ENCODE measurements at places on chromosomes 4 and X.

DNA sequence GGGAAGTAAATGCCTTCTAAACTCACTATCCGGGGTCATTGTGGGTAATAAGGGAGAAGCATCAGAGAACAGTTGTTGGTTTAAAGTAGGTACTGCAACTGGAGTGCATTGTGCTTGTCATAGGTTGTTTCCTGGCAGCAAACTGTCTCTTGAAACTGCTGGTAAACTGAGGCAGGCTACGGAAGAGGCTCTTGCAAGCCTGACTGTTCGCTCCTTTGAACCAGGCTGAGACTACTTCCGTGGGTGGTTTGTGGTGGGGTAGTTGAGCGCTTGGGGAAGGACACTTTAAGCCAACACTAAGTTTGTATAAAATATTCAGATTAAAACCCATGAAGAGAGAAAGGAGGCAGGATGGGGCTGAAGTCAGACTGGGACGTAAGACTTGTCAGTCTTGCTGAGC, 45.2 kb upstream of the WDR1 start:
- no peak for DNase-seq

DNA sequence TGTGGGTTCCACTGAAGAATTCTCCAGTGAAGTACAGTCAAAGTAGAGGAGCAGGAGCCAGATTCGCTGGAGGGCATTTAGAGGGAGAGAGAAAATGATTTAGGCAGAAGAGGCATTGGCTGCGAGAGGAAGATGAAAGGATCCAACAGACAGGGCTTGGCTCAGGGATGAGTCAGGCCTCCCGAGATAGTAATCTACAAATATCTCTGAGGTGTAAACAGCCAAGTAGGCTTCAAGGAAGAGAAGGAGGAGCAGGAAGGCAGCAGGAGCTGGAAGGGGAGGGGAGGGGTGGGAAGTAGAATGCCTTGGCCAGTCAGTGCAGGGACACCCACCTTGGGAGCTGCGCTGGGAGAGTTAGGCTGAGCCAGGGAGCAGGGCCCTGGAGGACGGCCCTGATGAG, 55.5 kb downstream of the PJA1 start:
- DNase-seq = no peak

DNA sequence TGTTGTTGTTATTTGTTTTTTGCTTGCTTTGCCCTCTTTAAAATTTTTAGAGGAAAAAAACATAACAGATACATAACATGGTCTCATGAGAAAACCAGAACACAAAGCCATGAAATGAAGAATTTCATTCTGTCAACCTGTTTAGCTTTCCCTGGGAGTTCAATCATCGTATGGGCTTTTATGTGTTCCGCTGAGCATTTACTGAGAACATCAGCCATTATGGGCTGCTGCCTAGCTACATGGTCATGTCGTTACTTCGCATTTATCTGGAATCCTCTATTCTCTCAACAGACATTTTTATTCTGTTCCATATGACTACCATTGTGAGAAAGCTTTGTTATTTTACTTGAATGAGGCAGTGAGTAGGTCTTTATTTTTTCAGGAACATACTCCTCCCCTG, 51.4 kb downstream of the NDST3 start:
- DNase-seq = no peak

DNA sequence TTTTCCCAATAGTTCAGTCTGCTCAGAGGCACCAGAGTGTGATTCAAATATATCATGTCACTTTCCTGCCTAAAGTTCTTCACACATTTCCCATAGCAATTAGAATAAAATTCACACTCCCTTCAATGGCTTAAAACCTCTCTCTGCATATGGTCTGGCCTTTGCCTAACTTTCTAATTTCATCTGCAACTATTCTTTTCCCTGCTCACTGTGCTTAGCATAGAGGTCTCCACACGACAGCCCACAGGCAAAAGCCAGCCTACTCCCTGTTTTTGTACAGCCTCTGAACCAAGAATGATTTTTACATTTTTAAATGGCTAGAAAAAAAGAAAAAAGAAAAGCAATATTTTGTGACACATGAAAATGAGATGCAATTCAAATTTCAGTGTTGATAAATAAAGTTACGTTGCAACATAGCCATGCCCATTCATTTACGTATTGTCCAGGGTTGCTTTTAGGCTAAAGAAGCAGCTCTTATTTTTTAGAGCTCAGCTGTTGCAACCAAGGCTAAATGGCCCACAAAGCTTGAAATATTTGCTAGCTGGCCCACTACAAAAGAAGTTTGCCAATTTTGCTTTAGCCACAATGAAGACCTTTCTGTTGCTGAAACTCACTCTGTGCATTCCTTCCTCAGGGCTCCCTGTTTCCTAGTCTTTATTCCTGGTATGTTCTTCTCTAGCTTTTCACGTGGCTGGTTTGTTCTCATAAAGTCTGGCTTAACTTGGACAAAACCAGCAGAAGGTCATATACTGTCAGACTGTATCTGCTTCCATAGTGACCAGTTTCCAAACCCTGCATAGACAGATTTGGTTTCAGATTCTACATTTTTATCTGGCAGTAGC, 26.6 kb upstream of the IRF2 start:
- no peak for DNase-seq

DNA sequence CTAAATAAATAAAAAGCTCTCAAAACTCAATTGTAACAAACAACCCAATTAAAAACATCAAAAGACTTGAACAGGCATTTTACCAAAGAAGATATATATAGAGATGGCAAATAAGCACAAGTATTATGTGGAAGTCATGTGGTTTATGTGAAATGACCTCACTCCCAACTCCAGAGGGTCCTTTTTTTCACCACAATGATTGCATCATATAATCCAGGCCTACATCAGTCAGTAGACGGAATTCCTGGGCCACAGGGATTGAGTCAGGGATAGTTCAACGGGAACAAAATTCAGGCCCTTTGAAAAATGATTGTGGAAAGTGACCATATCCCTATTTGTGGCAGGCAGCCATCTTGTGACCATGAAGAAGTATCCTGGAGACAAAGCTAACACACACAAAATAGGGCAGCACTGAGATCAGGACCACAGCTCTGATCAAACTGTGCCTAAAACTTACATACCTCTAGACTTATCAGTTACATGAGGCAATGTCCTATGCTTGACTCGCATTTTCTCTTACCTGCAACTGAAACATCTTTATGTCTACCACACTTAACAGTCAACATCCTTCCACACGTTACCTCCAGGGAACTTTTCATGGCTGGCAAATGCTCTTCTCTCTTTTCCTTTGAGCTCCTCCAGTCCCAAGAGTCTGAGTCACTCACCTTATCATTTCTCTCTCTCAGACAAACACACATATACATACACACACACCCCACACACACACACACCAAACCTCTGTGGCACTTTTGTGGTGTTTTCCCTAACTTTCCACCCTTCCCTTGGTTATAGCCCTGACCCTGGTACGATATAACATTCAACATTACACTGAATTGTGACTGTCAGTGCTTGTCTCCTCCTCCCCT, 113.5 kb downstream of the PHF8 start:
- no peak for DNase-seq

GRCh38 chr4:111793433-111794091, 351.7 kb upstream of the FAM241A start:
- DNase-seq = no peak

DNA sequence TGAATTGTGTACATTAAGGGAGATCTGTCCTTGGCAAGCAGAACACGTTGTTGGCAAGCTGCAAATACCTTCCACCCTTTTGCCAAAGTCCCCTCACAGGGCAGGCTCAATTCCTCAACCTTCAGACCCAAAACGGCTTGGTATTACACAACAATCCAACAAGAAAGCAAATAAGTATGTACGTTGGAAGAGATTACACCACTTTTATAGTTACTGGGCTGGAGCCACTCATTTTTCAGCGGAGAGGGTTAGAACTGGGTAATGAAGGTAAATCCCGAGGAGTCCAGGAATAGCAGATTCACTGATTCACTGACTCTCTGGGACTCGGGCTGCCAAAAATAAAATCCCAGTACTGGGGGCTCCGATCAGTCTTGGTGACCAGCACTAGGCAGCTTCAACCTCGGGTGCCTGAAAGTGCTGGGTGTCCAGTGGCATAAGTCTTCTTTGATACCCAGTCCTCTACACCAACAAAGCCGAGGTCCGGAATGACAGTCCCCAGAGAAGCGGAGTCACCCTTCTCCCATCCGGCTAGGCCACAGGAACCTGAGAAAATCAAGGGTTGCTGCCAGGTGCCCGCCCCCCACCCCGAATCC, 587 bp downstream of the TIMM8A start:
- no peak for DNase-seq

DNA sequence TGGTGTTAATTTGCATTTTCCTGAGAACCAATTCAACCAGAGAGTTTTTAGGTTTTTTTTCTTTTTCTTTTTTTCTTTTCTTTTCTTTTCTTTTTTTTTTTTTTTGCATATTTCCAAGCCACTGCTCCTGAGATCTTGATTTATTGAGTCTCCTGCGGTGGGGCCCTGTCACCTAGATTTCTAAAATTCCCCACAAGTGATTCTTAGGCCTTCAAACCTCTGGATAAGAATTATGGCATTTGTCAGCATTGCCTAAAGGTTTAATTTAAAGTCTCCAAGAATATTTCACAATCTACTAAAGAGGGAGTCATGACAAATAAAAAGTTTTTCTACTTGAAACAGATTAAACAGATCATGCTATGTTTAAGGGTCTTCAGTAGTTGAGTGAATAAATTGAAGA, 84.9 kb downstream of the GAB1 start:
- DNase-seq = no peak

Data from memory B cell (primary cell).